NCI-H146 (cell line): ENCODE measurements at places on chromosomes 1 and 21.

DNA sequence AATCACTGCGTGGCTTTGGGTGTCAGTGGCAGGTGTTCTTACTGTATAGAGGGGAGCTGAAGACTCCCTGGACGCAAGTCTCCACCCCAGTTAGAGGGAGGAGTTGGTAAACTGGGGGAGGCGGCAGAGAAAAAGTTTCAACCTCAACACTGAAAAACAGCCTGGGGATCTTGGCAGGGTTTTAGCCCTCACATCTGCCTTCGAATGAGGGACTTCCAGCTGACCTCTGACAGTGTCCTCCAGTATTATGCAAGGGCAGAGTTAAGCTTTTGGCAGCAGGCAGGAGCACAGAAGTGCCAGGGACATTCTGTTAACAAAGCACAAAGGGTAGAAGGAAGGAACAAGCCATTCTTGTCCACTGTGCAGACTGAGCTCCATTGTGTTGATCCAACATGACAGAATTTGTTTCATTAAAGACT, 41.2 kb upstream of the RAB4A start:
- DNase-seq, result no peak

DNA sequence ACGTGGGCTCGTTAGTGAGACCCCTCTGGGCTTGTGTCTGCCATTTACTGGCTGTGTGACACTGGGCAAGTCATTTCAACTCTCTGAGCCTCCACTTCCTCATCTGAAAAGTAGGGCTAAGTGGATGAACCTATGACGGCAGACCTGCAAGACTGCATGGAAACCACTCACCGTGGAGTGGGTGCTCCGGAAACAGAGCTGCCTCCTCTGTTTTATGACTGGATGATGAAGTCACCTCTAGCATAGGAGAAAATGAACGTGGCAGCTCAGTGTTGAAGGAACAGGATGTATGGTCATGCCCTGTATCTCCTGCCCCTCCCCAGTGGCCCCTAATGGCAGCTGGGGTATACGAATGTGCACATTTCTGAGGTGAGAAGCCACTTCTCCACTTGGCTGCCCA, 40.5 kb downstream of the STPG1 start:
- no peak for DNase-seq

- no peak for DNase-seq
These were observed 136.9 kb downstream of the NPHP4 start for GRCh38 chr1:5855196-5855897.

GRCh38 chr1:228062812-228063211, 19.7 kb upstream of the ARF1 start:
- DNase-seq, result no peak

GRCh38 chr1:98898940-98899339, 105.7 kb downstream of the PLPPR5 start:
- DNase-seq, result no peak
